NCI-H1930 (cell line): ENCODE measurements at places on chromosomes 3 and 15.

DNA sequence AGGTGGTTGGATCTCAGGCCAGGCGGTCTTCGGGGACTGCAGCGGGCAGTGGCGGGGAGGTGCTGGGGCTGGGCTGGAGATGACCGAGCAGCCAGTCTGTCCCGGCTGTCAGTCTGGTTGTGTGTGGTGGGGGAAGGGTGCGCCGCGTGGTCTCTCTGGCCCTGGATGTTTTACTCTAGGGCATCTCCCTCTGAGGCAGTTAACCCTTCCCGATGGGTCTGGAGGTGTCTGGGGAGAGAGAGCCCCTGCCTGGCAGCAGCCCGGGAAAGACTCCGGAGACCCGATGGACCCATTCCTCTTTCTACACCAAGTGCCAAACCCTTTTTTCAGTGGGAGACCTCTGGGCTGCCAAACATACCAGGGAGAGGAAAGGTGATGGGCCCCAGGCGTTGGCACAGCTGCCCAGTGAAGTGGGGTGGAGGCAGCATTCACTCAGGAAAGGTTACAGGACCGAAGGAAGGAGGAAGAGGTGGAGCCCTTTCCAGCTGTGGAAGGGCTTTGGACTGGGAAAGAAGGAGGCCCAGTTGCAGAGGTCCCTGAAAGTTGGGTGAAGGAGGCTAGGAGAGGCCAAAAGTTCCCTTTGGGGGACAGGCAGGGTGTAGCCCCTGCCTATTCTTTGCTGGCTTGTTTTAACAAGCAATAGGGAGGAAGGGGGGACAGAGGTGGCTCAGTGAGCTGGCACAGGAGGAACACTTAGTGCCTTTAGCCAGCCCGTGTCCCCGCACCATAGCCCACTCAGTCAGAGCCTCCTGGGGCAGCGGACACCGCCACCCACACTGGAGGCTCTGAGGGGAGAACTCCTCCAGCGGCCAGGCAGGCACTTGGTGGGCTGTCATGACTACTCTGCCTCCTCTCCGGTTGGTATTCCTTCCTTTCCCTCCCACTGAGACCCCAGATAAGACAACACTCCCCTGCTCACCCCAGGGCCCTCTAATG, 2.7 kb upstream of the BAHD1 start:
- no peak for DNase-seq

GRCh38 chr3:128879991-128880390, 571 bp downstream of the ACAD9 start:
- DNase-seq, result no peak

GRCh38 chr15:28902856-28903255, 17.1 kb downstream of the APBA2 start:
- no peak for DNase-seq

- DNase-seq, result no peak
These were observed 1041.3 kb downstream of the ROBO1 start for GRCh38 chr3:78726545-78726944.

- DNase-seq, result no peak
These were observed 4.7 kb downstream of the TMCC1 start for GRCh38 chr3:129888771-129889170.

- no peak for DNase-seq
These were observed 273.7 kb downstream of the RBMS3 start for GRCh38 chr3:29554566-29554965.

- DNase-seq, result no peak
These were observed 126.7 kb downstream of the MYLK start for GRCh38 chr3:123757281-123757940.

DNA sequence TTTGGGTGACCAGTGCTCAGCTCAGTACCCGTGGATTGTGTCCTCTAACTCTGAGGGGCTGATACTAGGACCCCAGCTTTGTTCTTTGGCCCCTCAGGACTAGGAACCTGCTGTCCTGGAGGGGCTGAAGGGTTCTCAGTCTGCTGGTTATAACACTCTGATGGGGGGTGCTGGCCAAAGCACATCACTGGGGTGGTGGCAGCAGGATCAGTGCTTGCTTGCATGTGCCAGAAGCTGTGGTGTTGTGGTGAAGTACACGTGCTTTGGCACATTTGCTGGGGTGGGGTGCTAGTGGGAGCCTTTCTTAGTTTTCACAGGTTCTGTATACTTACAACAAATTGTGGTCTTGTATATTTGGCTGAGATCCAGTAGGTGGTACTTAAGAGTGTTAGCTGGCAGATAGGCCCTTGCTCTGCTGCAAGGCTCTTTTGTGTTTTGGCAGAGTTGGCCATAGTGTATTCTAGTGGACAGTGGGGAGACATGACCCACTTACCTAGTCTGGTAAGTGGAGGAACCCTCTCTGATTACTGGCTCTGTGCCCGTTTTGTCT, 344.3 kb downstream of the EDEM1 start:
- no peak for DNase-seq

GRCh38 chr3:81788610-81789009, 27.2 kb upstream of the GBE1 start:
- no peak for DNase-seq

- no peak for DNase-seq
These were observed 396.3 kb downstream of the LSAMP start for GRCh38 chr3:116048991-116049390.

GRCh38 chr3:52215351-52215750, 10.1 kb downstream of the TLR9 start:
- DNase-seq, result no peak

GRCh38 chr3:62521464-62522105, 148.2 kb upstream of the FEZF2 start:
- DNase-seq, result no peak

DNA sequence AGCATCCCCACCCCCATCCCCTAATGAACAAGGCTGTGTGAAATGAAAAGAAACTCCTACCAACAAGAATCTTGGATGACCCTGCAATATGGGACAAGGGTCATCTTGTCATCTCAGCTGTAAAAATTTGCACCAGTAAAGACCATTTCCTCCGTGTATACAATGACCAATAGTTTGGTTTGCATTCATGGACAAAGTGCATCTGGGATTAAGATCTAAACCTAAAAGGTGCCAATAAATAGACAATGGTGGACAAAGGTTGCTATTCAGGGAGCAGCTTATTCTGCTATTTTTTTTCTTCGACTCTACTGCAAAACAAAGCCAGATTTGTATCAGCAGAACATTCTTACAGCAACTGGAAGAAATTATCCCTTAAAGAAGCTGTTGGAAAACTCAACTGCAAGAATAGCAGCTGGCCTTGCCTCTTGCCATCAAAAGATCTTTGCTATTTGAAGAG, 8.0 kb downstream of the MGLL start:
- DNase-seq, result no peak

- DNase-seq, result no peak
These were observed 179.1 kb upstream of the SMAD3 start for GRCh38 chr15:66886241-66886675.

DNA sequence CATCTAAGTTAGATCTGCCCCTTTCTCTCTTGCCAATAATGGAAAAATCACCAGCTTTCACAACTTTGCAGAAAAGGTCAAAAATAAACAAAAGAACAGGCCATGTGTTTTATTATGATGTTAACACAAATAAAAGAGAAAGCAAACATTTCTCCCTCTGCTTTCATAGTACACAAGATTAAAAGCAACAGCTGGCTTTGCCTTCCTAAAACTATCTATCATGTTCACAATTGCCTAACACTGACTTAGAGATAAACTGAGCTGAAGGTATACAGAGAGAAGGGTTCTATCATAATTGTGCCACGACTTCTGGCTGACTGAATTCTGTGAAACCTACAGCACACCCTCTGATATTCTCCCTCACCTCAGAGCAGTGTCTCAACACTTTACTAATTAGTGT, 29.4 kb downstream of the AADAC start:
- DNase-seq, result peak; percentile 20

GRCh38 chr3:67605377-67605776, 49.0 kb downstream of the SUCLG2 start:
- DNase-seq, result no peak

- DNase-seq, result no peak
These were observed 97.8 kb downstream of the LARS2 start for GRCh38 chr3:45486136-45486535.

DNA sequence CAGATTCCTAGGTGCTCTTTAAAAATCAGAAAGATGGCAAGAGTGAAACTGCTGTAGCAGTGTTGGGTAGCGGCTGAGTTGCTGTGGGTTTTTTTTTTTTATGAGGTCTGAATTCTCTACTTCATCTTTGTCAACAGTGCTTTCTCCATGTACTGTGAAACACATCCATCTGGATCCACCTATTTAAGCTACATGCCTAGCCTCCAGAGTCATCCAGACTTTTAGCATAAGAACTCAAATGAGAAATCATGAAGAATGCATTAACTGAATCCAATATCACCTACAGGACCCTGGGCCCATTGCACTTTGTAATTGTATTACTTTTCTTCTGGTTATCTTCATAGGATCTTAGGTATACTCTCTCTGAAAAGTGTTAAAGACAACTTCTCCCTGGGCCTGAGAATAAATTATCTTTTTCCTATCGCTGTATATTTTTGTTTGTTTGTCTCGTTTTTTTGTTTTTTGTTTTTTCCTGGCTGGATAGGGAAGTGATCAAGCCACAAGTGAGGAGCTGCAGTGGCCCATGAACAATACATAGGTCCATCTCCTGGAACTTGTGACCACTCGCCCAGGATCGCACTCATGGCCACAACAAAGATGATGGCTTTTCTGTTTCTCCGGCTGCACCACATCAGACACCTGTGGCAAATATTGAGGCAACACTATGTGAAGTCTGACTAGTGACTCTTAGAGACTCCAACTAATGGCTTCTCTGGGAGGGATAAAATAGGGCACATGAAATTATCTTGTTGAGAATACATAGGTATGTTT, 609.9 kb upstream of the AGTR1 start:
- DNase-seq, result no peak

- DNase-seq, result no peak
These were observed 51.3 kb upstream of the FGD5 start for GRCh38 chr3:14767245-14768051.

DNA sequence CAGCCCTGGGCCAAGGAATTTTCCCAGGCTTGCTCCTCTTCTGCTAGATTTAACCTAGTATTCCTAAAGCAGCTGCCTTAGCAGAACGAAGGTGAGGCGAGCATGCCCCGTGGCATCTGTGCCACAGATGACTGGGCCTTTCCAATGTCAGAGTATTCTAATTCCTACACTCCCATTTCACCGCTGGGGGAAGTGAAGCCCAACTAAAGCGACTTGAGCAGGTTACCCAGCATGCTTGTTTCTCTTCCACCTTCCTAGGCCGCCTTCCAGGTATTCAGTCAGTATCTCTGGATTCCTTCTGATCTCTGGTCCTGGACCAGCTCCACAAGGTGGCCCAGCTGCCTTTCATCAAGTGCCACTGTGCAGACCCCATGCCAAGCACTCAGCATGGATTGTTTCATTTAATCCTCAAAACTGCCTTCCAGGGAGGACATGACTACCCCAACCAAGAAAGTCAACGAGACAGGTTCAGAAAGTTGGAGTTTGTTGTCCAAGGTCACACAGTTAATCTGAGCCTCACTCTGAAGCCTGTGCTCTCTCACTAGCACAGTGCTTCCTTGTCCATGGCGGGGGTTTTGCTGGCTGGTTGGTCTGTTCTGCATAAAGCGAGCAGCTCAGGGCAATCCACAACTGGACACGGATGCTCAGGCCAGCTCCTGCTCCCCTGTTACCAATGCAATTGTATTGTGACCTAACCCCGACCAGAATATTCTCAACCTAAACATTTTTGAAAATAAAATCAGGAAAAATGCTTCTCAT, 15.1 kb downstream of the MYO5C start:
- no peak for DNase-seq

DNA sequence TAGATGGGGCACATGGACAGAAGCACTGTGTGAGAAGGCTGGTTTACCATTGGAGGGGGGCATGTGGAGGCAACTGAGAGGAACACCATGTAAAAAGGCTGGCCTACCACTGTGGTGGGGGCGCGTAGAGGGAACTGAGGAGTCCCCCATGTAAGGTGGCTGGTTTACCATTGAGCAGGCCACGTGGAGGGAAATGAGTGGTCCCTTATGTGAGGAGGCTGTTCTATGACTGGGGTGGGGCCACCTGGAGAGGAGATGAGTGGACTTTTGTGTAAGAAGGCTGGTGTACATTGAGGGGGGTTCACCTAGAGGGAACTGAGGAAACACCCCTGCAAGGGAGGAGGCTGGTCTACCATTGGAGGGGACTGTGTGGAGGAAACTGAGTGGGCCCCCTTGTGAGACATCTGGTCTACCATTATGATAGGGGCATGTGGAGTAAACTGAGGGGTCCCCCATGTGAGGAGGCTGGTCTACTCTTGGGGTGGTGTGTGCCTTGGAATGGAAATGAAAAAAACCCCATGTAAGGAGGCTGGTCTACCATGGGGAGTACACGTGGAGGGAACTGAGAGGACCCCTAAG, 156.9 kb downstream of the FBLN2 start:
- DNase-seq, result no peak

- DNase-seq, result no peak
These were observed 133.6 kb upstream of the MRPL3 start for GRCh38 chr3:131636266-131636775.

- DNase-seq, result no peak
These were observed 5.7 kb downstream of the SUCLG2 start for GRCh38 chr3:67648701-67649100.

GRCh38 chr15:91407269-91407889, 307.3 kb downstream of the SV2B start:
- DNase-seq, result no peak

- no peak for DNase-seq
These were observed 8.1 kb downstream of the SPATA12 start for GRCh38 chr3:57068437-57069089.

DNA sequence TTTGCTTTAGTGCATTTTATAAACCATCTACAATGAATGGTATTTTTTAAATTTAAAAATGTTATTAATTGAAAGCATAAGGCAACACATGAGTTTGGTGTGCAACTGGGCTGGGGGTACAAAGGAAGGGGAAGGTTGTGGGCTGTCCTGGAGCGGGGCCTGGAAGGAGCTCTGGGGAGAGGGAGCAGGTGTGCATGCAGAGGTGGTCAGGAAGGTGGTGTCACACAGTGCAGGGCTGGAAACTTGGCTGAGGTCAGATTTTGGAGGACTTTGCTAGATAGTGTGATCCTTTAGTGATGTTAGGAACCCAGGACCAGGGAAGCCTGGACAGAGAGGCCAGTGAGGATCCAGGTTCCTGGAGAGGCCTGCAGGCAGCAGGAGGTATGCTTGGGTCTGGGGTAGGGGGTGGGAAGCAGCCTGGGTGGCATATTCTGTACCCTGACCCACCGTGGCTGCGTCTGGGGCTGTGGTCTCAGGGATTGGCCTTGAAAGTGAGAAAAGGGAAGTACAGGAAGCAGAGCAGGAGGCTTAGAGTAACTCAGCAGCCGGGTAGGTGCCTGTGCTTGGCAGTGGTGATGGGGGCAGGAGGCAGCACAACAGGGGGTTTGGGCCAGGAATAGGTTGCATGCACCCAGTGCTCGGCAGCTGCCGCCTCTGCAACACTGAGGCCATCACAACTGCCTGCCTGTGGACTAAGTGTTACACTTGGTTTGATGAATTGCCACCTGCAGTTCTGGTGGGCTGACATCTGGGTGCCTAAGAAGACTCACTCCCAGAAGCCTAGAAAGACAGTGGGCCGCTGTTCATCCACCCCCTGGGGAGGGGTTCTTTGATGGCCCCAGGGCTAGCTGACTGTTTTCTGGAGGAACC, 33.0 kb downstream of the KY start:
- no peak for DNase-seq
